Kasumi-1 (cell line): ENCODE measurements at places on chromosomes 12 and 14.

- no peak for DNase-seq
These were observed 46.5 kb downstream of the PTPRO start for GRCh38 chr12:15368812-15369211.

GRCh38 chr14:52954346-52955214, 3.7 kb upstream of the FERMT2 start:
- no peak for DNase-seq

DNA sequence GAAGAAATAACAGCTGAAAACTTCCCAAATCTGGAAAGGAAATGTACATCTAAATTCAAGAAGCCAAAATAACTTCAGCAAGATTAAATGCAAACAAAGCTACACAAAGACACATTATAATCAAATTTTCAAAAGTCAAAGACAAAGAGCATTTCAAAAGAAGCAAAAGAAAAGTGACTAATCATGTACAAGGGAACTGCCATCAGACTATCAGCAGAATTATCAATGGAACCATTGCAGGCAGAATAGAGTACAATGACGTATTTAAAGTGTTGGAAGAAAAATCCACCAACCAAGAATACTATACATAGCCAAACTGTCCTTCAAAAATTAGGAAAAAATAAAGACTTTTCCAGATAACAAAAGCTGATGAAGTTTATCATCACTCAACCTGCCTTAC, 147.5 kb downstream of the NELL2 start:
- no peak for DNase-seq

DNA sequence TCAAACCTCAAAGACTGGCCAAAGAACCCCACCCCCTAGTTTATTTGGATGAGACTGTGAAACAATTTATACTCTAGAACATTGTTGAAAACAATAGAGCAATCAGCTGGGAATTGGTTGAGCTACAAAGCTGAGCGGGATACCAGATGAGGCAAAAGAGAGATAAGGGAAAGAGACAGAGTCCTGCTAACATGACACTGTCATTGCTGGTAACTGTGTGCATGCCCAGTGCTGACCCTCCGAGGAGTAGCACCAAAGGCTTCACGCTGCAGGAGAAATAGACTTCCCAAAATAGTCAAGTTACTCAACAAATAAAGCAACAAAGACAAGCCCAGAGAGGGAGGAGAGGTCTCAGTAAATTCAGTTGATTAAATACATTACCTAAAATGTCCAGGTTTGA, 63.6 kb downstream of the RASSF8 start:
- DNase-seq, result no peak

DNA sequence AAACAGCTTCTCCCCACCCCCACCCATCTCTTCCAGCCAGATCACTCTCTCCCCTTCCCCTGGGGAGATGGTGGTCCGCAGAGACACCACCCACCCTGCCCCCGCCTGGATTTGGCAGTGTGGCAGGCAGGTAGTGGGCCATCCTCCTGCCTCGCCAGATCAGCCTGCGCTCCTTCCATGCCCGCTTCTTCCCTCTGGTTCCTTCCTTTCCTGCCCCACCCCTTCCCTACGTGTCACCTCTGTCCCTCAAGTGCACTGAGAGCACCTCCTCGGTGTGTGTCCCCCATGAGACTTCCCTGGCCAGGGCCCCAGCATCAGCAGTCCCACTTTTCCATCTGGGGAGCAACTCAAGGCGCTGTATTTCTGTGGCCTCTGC, 632 bp downstream of the NYNRIN start:
- DNase-seq, result no peak
